ENCODE measurements at places on chromosomes 7 and 10.

- no peak for DNase-seq
Measured at GRCh38 chr7:105839266-105839665, 37.1 kb downstream of the ATXN7L1 start.

GRCh38 chr10:78898341-78899097, 170.2 kb upstream of the ZMIZ1 start:
- DNase-seq: no peak

DNA sequence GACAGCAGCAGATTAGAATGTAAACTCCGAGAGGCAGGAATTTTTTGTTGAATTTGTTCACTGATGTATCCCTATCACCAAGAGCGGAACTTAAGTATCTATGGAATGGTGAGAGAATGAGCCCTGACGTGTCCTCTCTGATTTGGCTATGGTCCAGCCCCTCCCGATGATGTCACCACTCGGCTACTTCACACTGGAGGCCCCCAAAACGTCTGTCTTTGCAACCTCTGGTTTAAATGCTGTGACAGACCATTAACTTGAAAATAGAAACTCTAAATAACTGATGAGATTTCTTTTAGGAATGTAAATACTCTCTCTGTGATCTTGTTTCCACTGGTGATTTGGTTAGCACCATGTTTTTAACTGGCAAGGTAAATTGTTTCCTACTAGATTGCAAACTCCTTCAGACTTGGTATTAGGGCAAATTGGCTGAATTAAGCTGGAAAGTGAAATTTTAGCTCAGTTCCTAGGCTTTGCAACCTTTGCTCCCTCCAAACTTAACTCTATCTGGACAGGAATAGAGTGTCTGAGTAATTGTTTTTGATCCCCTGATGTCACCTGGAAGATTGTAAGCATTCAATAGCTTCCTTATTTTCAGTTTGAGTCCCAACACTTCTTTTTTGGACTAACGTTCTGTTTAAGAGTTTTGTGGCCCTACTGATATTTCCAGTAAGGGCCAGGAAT, 19.1 kb downstream of the SLC16A12 start:
- DNase-seq: no peak

DNA sequence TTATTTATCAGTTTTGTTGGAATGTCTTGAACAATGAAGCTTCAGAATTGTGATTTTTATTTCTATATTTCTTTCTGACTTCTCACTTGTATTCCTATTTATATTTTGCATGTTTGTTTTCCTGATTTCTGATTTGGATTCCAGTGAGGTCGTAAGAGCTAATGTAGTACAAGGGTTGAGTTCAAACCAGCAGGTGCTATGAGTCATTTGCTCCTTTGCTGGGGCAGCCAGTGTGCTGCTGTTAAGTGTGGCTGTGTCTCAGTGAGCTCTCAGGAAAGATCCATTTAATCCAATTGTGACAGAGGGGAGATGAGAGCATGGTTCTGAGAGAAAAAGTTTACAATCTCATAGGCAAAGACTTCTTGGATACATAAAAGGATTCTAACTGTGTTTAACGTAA, 48.6 kb downstream of the MCU start:
- no peak for DNase-seq

GRCh38 chr10:9547936-9548904, 1469.5 kb upstream of the CELF2 start:
- DNase-seq: no peak

DNA sequence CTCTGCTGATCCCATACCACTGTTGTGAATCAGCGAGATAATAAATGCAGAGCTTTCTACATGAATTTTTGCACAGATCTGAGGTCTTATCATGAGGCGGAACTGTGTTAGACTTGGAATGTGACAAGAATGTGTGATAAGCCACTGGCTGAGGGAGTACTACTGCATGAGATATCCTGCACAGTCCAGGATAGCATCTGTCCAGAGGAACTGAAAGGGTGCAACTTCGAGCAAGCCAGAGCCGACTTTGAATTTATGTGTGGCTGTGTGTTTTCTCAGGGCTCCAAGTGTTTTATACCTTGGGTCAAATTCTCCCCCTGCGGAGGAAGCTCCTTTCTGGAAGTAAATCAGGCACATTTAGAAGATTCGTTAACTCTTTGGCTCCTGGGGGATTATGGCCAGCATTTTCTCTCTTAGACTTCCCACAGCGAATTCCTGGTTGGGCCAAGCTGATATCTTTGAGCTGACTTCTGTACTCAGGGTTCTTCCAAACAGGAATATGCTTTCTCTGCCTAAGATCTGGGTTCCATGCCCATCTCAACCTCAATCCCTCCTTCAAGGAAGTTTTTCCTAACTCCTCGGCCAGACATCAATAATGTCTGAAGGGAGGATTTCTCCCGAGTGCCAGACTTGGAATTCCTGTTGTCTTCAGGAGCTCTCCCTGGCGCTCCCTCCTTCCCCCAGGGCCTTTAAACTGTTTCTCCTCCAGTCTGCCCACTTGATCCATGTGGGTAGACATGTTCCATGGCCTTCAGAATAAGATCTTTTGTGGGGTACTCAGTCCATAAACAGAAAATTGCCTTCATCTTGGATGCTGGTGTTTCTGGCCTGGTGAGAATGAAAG, 2.5 kb upstream of the MEST start:
- DNase-seq: no peak

DNA sequence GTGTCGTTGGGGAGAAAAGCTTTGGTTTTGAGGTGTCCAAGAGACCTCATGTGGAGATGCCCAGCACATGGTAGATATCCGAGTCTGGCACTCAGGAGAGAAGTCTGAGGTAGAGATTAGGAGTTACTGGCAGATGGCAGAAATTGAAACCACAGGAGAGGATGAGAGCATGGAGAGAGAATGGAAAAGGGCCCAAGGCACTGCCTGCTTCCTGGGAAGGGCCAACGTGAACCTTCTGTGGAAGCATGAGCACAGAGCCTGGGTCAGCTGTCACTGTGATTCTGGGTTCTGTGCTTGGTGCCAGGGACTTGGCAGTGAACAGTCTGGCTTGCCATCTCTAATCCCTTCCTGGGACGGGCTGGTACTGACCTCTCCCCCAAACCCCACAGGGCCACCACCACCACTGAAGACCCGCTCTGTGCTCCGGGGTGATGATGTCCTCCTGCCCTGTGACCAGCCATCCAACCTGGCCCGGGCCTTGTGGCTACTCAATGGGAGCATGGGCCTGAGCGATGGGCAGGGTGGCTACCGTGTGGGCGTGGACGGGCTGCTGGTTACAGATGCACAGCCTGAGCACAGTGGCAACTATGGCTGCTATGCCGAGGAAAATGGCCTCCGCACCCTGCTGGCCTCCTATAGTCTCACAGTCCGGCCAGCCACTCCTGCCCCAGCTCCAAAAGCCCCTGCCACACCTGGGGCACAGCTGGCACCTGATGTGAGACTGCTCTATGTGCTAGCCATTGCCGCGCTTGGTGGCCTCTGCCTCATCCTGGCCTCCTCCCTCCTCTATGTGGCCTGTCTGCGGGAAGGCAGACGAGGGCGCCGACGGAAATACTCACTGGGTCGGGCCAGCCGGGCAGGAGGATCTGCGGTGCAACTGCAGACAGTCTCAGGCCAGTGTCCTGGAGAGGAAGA, 4.1 kb downstream of the MRPL43 start:
- DNase-seq: no peak

GRCh38 chr10:130764651-130765050, 546.9 kb downstream of the TCERG1L start:
- no peak for DNase-seq

- no peak for DNase-seq
Measured at GRCh38 chr7:37251222-37251621, 197.4 kb downstream of the ELMO1 start.

- no peak for DNase-seq
Measured at GRCh38 chr7:31811650-31812461, 124.8 kb downstream of the PPP1R17 start.

DNA sequence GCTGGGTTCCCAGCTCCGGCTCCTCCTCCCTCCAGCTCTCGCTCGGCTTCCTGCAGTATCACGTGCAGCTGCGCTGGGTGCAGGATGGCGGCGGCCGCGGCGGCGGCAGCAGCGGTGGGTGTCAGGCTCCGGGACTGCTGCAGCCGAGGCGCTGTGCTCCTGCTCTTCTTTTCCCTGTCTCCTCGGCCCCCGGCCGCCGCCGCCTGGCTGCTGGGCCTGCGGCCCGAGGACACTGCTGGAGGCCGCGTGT, at the start of gene CNNM1:
CNNM1 (plus strand) TSS at position 53 of the 250 bp plus-strand sequence; CDS start at position 85, 32 bp downstream.
- no peak for DNase-seq

DNA sequence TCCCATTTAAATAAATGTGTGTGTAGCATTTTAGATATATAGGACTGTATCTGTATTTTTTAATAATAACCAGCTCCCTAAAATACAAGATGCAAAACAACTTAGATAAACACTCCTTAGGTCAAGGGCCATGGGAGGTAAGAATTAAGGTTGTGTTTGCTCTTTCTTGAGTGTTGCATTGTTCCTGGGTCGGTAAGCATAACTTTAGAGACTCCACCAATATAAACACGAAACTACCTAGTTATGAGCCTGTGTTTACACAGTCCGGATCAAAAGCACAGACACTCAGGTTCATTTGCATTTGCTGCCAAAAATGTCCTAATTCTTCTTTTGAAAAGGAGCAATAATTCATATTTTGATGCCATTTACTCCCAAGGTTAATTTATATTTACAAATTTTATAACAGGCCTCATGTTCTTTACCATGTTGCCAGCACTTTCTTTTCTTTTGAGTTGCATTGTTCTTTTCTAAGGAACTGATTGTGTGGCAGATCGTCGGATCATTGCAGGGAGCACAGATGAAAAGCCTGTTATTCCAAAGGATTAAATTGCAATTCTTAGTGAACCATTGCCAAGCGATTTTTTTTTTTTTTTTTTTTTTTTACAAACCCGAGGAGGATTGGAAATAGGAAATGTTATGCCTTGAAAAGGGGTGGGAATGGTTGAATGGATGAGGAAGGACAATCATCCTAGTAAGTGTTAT, 45.8 kb upstream of the GLCCI1 start:
- no peak for DNase-seq

DNA sequence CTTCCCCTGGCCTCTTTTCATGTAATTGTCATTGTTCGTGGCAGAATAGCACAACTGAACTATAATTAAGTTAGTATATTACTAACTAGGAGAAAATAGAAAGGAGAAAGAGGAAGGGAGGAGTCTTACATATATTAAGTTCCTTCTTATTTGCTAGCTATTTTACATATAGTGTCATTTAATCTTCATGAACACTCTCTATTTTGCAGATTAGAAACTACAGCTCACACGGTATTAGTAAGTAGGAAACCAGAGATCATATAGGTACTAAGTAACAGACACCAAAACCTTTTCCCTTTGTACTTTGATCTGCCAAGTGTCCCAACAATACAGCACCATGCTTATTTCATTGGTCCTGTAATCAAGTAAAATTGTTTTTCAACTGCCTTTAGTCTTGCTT, 202.4 kb upstream of the HPS1 start:
- no peak for DNase-seq

DNA sequence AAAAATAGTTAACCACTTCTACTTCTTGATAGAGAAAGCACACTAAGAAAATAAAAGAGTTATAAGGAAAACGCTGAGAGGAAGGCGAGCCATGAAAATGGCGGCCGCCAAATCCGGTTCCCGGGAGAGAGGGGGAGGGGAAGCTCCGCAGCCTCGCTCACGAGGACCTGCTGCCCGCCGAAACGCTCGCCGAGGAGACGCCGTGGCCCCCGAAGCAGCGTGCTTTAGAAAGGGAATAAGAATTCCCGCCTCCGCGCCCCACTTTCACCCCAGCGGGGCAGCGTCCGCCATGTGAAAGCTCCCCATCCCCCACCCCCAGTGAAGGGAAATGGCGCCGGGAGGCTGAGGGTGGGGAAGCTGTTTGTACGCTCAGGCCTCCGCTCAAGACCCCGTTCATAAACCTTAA, 505 bp downstream of the HNRNPA2B1 start:
- peak; percentile 58 for DNase-seq

GRCh38 chr7:45219130-45219529, 61.5 kb downstream of the RAMP3 start:
- DNase-seq: no peak

DNA sequence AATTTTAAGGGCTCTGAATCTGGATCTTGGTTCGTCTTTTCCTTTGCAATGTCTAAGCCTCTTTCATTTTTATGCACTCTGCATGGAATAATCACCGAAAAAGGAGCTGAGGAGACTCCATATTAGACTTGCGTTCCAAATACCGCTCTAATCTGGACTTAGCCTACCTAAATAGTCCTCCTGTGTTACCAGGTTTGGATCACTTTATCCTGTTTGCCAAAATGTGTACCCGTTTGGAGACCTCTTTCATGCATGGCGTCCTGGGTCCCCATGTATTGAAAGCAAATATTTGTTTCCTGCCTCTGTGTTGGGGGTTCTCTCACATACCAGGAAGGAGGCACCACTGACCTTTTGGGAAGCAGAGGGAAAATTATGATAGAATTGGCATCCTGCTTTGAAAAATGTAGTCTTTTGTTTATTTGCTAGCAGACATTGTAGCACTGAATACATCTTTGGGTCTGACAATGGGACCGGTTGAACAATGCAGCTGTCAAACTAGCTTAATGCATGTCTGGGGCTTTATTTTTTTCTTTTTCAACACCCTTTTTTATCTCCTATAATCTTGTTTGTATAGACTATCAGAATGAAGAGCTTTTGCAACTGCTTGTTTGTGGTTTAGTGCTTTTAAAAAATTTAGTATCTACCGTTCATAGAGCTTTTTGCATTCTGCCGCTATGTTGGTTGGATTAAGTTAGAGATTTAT, 11.8 kb upstream of the CELF2 start:
- no peak for DNase-seq

DNA sequence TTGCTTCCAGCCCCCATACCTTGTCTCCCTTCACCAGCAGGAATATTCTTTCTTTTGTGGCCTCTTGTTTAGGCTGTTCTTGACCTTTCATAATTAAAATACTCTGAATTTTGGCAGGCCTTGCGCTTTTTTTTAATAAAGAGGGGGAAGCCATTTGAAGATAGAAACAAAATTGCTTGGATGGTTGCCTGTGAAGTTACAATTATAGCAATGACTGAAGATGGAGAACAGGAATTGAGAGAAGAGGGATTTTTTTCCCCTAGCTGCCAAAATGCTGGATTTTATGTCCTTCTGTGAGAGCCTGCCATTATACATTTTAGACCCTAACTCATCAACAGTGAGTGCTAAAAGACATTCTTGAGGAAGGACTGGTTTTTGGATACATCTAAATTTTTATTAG, 24.8 kb downstream of the FGFBP3 start:
- DNase-seq: no peak

DNA sequence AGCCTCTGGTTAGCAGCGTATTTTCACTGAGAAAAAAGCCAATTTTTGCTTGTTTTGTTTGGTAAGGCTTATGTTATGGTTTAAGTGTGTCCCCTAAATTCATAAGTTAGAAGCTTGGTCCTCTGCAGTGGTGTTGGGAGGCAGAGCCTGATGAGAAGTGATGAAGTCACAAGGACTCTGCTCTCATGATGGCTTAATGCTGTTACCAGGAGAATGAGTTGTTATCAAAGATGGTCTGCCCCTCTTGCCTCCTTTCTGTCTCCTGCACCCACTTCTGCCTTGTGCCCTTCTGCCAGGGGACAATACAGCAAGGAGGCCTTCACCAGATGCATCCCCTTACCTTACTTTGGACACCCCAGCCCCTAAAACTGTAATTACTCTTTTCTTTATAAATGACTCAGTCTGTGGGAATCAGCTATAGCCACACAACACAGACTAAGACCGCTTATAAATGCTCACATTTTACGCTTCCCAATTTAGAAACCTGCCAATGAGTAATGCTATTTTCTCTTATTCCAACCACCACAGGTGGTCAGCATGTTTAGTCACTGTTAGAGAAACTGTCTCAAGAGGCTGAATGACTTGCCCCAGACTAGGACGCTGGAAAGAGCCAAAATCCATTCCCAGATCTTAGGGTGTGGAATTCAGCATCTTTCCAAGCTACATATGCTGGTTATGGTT, 6.1 kb upstream of the PKD1L1 start:
- DNase-seq: no peak

- DNase-seq: no peak
Measured at GRCh38 chr10:121330563-121330962, 267.7 kb downstream of the FGFR2 start.
